ENCODE measurements at places on chromosomes 1 and 21.

DNA sequence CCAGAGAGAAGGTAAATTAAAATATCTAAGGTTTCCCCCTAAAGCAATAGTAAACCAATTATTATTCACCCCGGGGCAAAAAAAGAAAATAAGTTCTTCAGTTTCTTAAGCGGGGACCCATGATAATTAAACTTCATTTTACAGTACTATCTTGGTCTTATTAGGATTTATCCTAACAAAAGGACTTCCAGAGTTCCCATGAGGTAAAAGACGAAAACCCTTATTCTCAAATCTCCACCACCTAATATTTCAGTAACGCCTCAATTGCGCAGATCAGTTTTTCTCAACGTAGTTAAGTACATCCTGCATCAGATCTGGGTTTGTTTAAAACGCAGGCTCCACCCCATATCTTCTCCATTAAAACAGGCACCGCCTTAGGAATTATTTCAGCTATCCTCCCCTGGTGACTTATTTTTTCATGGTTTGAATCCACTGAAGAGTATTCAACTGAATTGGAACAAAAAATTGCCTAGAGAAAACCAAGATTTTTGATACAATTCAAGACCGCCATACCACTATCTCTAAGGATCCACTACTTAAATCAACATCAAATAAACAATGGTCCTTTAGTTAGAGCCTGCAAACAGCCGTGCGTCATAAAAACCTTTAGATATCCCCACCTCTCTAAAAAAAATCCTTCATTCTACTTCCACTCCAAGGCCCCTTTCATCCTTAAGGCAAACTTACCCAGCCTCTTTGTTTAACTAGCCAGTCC lies 1.7 kb downstream of the MCL1 start:
- DNase-seq = no peak

- DNase-seq = no peak
These were observed 70.4 kb downstream of the CACHD1 start for GRCh38 chr1:64540265-64540791.

- no peak for DNase-seq
These were observed 3.0 kb downstream of the TTC39A start for GRCh38 chr1:51327386-51327785.

DNA sequence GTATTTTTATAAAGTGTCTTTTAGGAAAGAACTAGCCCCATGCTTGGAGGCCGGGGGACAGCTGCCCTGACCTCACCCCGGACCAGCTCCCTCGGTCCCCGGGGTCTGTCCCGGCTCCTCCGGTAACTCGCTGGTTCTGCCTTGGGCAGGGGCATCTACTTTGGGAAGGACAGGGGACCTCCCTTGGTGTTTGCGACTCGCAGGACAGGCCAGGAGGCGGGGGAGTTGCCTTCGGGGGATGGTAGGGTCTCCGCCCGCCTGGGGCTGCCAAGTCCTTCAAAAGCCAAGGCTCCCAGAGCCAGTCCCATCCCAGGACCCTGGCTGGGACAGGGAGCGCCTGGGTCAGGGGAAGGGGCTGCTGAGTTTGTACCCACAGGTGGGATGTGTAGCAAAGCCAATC lies 157.9 kb downstream of the PEX14 start:
- peak; percentile 59 for DNase-seq

GRCh38 chr21:30747159-30747558 lies at the start of gene KRTAP21-2:
TSS of gene KRTAP21-2 (minus strand) at chr21:30747259. CDS start at chr21:30747202, 57 bp downstream.
- no peak for DNase-seq

GRCh38 chr1:246001142-246001836 lies 505.8 kb downstream of the SMYD3 start:
- DNase-seq = no peak

DNA sequence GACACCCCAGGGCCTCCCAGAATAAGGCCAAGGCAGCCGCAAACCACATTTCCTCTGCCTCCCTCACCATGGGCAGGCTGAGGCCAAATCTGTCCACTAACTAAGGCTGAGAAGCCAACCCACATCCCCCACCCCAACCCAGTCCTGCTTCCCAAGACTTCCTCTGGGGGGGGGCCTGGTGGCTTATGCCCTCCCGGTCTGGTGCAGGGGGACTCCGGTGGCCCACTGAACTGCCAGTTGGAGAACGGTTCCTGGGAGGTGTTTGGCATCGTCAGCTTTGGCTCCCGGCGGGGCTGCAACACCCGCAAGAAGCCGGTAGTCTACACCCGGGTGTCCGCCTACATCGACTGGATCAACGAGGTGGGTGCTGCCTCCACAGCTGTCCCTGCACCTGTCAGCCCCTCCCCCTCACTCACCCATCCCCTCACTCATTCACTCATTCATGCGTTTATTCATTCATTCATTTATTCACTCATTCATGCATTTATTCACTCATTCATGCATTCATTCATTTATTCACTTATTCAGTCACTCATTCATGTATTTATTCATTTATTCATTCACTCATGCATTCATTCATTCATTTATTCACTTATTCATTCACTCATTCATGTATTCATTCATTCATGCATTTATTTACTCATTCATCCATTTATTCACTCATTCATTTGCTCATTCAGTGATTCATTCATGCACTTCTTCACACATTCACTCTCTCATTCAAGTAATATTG lies 7.3 kb downstream of the CTRC start:
- DNase-seq = no peak

DNA sequence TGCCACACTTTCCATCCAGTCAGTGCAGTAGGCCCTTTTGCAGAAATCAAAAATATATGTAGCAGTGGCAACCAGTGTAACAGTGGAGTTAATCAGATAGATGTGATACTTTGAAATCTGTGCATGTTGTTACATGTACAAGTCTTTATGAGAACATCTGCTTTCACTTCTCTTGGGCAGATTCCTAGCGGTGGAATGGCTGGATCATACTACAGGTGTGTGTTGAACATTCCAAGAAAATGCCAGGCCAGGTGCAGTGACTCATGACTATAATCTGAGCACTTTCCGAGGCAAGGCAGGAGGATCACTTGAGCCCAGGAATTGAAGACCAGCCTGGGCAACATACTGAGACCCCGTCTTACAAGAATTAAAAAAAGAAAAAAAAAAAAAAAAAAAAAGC lies 55.3 kb downstream of the GNB1 start:
- no peak for DNase-seq

- no peak for DNase-seq
These were observed 23.8 kb downstream of the PRDM2 start for GRCh38 chr1:13723810-13724209.

GRCh38 chr1:173342736-173343135 lies 134.4 kb upstream of the PRDX6 start:
- no peak for DNase-seq

GRCh38 chr1:7707527-7707926 lies 63.6 kb upstream of the VAMP3 start:
- no peak for DNase-seq

DNA sequence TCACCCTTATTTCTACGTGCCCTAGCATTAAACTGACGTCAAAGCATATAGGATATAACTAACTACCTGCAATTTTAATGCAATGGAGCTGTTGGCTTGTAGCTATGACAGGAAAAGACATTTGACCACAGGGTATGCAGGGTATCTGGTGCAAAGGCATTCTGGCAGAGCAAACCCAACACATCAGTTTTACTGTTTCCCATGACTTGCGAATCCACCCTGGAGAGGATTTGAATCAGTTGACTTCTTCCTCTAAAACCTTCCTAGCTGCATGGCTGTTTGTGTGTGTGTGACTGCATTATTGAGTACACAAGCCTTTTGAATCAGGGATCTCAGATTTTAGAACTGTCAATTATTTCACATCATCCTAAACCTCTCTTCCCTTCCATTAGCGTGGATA lies 41.7 kb upstream of the SYT14 start:
- DNase-seq = no peak

DNA sequence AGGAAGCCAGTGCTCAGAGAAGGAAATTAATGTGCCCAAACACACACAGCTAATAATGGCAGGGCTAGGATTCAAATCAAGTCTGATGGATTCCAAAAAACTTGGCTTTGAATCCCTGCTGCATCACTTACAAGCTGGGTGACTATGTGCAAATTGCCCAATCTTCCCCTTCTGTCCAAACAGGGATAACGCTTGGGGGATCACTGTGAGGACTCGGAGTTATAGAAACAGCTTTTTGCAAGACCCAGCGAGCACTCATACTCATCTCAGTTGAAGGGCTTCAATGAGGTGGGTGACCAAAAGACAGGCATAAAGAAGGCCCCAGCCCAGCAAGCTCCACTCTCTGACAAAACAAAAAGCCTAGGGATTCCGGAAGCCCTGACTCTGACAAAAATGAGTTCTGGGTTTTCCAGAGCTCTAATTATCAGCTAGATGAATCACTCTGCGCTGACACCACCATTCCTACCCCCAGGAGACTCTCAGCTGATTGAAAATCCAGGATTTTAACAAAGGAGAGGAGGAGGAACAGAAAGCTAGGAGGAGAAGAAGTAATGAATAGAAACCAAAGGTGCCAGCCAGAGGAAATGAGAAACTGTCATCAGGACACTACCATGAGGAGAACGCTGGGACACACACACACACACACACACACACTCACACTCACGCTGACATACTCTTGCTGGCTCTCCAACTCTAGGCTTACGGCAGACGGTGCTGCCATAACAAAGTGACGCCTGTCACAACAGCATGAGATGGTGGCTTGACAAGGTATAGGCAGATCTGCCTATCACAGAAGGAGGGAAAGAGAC lies 1.6 kb upstream of the STK40 start:
- DNase-seq = no peak

- peak; percentile 89 for DNase-seq
These were observed at the start of gene NAXE for GRCh38 chr1:156591432-156592157. TSS of gene NAXE (plus strand) at chr1:156591776. CDS start at chr1:156591805, 29 bp downstream.

DNA sequence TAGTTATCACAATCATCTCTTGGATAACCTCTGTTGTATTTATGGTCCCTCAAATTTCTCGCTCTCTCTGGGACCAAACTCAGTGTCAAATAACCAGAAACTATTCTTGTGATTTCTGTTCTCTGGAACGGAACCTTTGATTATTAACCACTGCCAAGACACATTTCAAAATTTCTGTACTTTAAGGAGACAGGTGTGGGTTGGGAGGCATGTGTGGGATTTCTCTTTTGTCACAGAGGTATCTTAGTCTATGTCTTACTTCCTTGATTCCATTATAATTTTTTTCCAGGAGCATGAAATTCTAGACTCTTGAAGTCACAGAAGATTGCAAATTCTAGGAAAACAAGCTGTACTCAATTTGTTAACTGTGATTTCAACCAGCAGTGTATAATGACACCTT lies 919.0 kb upstream of the B3GALT2 start:
- no peak for DNase-seq

- DNase-seq = no peak
These were observed 15.9 kb downstream of the SDC3 start for GRCh38 chr1:30892671-30893073.

- DNase-seq = no peak
These were observed 828.5 kb upstream of the ADAMTS5 start for GRCh38 chr21:27795418-27795817.

DNA sequence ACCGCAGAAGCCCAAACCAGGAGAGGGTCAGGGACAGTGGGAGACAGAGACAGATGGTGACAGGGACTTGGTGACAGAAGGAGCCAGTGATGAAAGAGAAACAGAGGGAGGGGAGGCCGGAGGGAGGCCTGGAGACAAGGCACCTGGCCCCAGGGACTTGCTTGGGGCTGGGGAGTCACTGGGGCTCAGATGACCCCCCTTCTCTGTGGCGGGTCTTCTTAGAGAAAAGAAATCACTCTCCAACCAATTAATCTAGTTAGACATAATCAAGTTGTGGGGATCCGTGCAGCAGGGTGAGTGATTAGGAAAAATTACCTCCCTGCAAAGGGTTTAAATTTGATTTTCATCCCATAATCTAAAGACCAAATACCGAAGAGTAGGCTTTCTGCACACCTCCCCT lies 519.8 kb downstream of the PTPRU start:
- no peak for DNase-seq

DNA sequence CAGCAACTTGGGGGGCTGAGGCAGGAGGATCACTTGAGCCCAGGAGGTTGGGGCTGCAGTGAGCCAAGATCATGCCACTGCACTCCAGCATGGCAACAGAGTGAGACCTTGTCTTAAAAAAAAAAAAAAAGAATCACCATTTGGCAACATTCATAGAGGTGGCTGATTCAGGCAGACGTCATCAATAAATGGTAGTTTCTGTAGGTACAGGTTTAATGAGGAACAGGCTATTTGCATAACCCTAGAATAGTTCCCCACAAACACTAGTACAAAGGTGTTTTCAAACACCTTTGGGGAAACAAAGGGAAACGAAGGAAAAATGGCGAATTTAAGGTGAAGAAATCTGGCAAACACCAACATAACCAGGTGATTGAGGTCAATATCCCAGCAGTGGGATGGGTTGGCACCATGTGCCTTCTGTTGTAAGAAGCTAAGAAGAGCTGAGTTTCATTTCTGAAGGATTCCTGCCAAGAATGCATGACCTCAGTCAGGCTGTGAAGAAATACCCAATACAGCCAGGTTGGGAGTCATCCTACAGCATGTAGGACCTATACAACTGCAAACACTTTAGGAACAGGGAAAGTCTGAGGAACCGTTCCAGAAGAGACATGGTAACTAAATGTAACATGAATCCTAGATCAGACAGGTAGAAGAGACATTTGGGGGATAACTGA lies 5.6 kb downstream of the LPAR3 start:
- no peak for DNase-seq

DNA sequence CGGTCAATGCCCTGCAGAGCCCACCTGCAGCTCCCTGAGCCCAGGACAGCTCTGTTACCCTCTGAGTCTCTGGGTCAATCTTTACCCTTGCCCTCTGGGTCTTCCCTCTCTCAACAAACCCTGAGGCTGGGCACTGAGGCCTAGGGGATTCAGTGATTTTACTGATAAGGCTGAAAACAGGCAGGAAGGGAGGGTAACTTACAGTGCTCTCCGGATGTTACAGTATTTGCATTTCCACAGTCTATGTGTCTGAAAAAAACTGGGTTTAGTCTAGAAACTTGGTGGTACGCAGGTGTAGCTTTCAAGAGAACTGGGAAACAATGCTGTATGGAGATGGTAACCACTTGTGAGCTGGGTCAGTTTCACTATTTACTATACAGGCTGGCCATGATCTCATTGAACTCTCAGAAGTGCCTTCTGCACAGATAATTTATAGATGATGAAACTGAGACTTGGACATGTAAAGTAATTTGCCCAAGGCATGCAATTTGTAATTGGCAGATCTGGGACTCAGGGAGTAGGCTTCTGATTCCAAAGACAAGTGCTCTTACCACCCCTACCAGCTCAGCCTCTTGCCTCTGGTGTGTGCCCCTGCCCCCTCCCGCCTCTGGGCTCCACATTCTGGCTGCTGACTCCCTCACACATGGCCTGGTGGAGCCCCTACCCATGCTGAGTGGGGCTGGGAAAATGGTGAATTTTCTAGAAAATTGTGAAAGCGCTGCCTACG lies 48.8 kb downstream of the TENT5C start:
- no peak for DNase-seq

- peak; percentile 78 for DNase-seq
These were observed 1.1 kb upstream of the MARCKSL1 start for GRCh38 chr1:32336963-32337675.

GRCh38 chr1:2605509-2606395 lies 19.2 kb downstream of the PRXL2B start:
- DNase-seq = peak; percentile 53

GRCh38 chr1:212234431-212235395 lies 50.5 kb upstream of the PPP2R5A start:
- DNase-seq = no peak

- DNase-seq = peak; percentile 34
These were observed 34.4 kb downstream of the NENF start for GRCh38 chr1:212466898-212467650.

Measured in upper lobe of right lung (tissue), 1 donor.